Activated CD4-positive, alpha-beta T cell treated with anti-CD3 and anti-CD28 coated beads, Interleukin-2, amount 10 ng/mL, durations not matched to agents 24 days and 14 days (primary cell): ENCODE measurements at places on chromosomes 13 and 19.

DNA sequence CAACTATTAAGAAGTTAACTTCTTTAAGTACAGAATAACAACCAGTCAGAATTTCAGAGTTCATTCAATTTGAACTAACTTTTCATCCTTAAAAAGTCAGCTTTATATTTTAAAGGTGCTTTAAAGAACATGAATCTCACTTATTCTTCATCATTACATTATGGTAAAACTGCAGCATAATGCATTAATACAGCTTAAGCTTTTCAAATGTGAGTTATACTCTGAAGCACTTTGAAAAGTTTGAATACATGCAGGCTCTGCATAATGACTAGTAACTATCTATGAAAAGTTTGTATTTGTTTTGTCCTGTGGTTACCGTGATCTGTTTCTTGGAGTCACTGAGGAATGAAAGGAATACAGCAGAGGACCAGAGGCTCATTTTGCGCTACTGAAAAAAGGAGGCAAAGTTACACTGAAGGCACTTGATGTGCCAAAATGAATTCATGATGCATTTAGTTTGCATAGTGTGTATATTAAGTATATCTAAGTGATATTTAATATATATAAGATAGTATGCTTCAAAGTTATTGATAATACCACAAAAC lies 4.1 kb downstream of the PCDH17 start:
- no peak for DNase-seq

DNA sequence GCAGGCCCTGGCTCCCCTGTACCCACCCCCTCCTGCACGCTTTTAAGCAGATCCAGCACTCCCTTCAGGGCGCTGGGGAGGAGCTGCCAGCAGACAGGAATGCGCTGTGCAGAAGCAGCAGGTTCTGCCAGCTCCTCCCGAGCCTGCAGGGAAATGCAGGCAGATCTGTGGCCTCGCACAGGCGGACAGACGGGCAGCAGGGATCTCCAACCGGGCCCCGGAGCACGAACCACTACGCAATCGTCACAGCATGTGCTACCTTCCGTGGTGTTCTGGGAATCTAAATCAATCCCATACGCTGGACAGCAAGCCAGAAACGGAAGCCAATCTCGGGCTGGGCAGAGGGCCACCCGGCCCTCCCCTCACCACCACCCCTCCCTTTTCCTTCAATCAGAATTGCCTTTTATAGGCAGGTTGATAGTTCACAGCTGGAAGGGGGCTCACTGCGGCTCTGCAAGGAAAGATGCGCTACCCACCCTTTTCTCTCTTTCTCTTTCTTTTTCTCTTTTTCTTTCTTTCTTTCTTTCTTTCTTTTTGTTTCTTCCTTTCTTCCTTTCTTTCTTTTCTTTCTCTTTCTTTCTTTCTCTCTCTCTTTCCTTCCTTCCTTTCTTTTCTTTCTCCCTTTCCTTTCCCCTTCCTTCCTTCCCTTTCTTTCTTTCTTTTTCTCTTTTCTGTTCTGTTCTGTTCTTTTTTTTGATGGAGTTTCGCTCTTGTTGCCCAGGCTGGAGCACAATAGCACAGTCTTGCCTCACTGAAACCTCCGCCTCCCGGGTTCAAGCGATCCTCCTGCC lies 99.9 kb downstream of the GNG7 start:
- no peak for DNase-seq

- no peak for DNase-seq
These were observed 1.7 kb downstream of the FPR1 start for GRCh38 chr19:51749979-51750378.

DNA sequence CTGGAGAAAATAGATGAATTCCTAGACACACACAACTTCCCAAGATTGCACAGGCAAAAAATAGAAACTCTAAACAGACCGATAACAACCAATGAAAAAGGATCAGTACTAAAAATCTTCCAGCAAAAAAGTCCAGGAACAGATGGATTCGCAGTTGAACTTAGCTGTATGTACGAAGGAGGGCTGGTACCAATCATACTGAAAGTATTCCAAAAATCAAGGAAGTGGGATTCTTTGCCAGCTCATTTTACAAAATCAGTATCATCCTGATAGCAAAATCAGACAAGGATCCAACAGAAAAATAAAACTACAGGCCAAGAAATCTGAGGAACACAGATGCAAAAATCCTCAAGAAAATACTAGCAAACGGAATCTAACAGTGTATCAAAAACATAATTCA lies 6.5 kb upstream of the LILRB2 start:
- DNase-seq, result no peak

DNA sequence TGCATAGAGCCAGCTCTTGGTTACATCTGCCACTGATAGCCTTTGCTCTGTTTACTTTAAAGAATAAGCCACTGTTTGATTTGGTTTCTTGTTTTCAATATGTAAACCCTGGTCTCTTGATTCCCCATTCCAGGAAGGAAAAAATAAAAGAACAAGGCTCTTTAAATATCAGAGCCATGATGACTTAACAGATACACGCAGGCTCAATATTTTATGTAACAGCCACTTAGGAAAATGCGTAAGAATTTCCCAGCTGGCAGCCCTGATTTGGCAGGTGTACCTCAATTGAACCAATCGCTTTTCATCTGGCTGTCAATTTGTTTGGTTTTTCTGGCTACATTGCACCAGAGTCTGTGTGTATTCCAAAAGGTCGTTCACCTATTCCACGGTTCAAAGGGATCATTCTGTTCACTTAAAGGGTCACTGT lies 65.6 kb downstream of the IRS2 start:
- DNase-seq, result no peak

- no peak for DNase-seq
These were observed 16.2 kb downstream of the TLE5 start for GRCh38 chr19:3045885-3046697.

- no peak for DNase-seq
These were observed 32.8 kb downstream of the ELL start for GRCh38 chr19:18488838-18489626.

DNA sequence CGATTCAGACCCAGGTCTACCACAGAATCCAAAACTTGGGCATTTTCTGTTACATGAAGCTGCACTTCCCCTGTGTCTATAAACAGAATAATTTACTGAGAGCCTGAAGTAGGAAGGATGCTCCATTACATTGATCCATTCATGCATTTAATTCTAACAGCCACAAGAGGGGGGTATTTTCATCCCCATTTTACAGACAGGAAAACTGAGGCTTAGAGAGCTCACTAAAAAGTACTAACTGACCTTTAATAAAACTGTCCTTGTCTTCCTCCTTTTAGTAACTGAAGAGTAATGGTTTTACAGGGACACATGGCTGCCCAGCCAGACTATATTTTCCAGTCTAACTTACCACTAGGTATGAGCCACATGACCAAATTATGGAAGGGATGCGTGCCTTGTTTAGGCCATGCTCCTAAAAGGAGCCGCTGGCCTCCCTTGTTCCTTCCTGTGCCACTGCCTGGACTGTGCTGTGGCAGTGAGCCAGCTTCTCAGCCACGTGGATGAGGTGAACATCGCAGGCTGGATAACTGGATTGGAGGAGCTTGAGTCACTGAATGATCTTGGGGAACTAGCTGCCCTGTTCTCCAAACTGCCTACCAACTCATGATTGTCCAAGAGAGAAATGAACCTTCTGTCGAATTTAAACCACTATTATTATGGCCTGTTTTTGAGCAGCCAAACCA lies 108.3 kb downstream of the DOCK9 start:
- DNase-seq, result no peak

DNA sequence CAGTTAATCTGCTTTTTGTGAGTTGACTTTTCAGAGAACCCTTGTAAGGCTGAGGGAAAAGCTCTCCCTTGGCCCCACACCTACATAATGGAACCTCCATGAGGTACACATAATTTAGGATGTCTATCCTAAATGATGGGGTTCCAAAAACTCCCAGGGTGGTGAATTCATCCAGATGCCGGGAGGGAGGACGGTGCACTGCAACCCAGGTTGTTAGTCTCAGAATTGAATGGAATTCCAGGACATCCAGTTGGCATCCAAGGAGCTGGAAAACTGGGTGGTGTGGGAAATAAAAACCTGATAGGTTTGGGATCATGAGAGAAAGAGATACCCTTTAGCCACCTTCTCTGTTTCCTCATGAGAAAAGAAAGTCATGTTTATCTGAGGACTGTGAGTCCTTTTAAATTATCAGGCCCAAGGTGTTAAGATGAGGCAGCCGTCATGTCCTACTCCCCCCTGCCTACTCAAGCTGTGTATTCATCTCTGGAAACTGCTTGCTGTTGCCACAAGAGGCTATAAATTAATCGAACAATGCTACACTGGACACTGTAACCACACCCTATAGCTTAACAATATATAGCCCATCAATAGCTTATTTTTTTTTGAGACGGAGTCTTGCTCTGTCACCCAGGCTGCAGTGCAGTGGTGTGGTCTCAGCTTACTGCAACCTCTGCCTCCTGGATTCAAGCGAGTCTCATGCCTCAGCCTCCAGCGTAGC lies 49.5 kb downstream of the C13orf46 start:
- no peak for DNase-seq

- peak; percentile 93 for DNase-seq
These were observed 2.9 kb downstream of the WDR83 start for GRCh38 chr19:12669270-12670158.

GRCh38 chr19:46404055-46404752 lies 9.2 kb downstream of the CCDC8 start:
- no peak for DNase-seq

- DNase-seq, result no peak
These were observed 27.2 kb downstream of the EPN1 start for GRCh38 chr19:55702131-55702627.

GRCh38 chr19:14519860-14520407 lies 1.7 kb upstream of the DNAJB1 start:
- peak; percentile 66 for DNase-seq

DNA sequence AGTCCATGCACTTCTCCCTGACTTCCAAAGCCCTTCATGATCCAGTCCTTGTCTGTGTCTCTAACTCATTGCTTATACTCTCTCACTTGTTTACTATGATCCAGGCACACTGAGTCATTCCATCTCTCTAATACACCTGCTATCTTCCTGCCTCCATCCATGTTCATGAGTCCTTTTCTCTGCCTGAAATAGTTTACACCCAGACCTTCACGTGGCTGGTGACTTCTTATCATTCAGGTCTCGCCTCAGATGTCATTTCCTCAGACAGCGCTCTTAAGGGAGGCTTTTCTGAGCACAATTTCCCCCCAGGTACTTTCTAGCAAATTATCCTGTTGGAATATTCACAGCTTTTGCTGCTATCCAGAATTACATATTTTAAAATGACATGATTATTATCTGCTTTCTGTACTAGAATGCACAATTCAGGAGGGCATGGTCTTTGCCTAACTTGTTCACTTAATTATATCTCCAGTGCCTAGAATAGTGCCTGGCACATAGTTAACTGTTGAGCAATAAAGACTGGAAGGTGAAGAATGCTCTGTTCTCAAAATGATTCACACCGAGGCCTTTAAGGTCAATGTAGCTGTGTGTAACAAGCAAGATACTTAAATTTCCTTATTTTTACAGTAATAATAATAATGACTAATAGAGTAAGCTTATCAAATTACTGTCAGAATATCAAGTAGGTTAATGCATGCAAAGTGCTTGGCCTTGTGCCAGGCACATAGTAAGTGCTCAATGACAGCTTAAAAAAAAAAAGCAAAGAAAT lies 183.7 kb upstream of the SPRY2 start:
- DNase-seq, result no peak

DNA sequence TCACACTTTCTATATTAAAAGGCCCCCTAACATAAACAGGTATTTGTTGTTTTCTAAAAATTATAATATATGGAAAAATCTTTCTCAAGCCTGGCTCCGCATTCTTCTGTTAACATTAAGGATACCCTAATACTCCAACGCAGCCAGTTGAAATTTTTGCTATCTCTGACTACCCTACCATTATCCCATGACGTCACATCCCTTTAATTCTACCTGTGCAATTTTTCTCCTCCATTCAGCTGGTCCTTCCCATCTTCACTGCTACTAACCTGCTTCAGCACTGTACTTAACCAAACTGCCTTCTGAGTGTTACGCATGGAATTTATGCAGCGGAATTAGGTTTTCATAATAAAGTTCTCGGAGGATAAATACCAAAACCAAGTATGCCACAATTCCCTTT lies 1.0 kb downstream of the MRPS31 start:
- no peak for DNase-seq

DNA sequence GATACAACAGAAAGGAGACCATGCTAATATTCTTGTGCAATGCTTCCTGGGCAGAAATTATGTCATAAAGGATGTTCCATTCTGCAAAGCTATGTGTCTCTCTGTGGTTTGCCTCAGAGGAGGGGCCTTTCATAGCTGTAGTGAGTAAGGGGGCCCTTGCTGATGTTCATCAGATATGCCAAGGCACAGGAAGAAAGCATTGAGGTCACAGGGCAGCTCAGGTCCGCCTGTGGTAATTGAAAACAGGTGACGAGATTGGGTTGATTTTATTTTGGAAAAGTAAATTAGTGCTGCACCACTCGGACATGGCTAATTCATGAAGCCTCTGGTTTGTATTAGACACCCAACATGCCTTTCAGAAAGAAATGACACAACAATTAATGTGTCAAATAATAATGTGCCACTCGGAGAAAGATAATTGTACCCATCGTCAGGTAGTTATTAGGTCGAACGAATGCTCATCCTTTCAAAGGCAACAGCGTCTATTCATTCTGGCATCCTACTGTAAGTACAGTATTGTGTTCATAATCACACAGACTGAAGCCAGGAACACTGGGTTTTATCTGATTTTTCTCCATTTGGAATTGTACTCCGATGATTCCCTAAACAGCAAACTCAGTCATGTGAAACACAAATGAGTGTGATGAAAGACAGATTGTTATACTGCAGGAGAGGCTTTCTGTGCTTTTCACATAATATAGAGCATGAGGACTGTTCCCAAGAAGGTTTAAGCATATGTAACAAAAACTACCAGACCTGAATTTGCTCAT lies 421.6 kb upstream of the KLF12 start:
- DNase-seq, result no peak

GRCh38 chr13:99972190-99972731 lies 694 bp upstream of the ZIC5 start:
- DNase-seq, result peak; percentile 60

DNA sequence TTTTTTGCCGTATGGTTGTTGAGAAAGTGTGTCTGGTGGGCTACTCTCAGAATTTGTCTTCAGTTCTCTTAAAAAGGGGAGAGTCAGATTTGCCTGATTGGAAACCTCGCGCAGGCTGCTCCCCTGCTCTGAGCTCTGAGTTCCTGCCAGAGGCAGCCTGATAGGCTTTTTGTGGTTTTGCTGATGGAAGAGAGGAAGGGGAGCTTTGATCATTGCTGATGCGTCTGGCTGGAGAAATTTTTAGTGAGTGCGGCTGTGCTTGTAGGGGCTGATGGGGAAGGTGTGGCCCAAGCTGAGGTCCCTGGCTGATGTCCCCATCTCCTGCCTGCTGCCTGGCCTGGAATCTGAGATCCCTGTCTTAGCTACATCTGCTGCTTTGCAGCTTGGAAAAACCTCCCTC lies 2.8 kb downstream of the CHST8 start:
- DNase-seq, result no peak
